ENCODE measurements at places on chromosomes 6 and 20. TPM values are rescaled to one million over a fixed set of nuclear protein-coding genes. Genes with fewer than 3 reads are reported as not detected.
A peak's percentile ranks its signal among the peaks of the same experiment; 100 is the strongest.

GRCh38 chr6:118356054-118356453, 192.0 kb upstream of the PLN start:
- DNase-seq: no peak
- no peaks in the 10 kb centered on the region for H3K4me1 ChIP-seq
- H3K27me3 ChIP-seq: no peaks in the 10 kb centered on the region
- no peaks in the 10 kb centered on the region for H3K36me3 ChIP-seq
- no peak overlapping the region for H3K27ac ChIP-seq
- H3K4me3 ChIP-seq: no peak overlapping the region

- no peaks in the 10 kb centered on the region for H3K36me3 ChIP-seq
- no peak overlapping the region for H3K4me3 ChIP-seq
Measured at GRCh38 chr6:89133981-89134380, 11.9 kb upstream of the PM20D2 start.

GRCh38 chr6:19333936-19334335, 503.2 kb upstream of the ID4 start:
- DNase-seq: no peak
- H3K4me1 ChIP-seq: no peaks in the 10 kb centered on the region
- H3K36me3 ChIP-seq: no peaks in the 10 kb centered on the region

DNA sequence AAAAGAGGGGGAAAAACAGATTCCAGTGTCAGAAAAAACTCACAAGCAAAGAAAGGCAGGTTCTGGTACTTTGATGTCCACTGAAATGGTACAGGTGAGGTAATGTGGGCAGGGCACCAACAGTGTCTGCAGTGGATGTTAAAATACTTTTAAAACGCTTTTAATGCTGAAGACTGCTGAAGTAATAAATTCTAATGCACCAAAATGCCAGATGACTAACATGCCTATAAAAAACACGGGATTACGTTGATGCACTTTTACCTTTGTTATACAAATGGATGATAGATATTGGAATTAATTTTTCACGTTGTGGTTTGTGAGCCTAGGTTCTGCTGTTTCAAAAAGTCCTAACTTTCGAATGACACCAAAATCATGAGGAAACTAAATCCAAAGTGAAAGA, 83.3 kb downstream of the TINAG start:
- no peaks in the 10 kb centered on the region for H3K36me3 ChIP-seq
- DNase-seq: no peak
- no peak overlapping the region for H3K27ac ChIP-seq
- H3K27me3 ChIP-seq: no peaks in the 10 kb centered on the region

- H3K27me3 ChIP-seq: no peaks in the 10 kb centered on the region
- H3K4me3 ChIP-seq: no peak overlapping the region
- H3K36me3 ChIP-seq: no peaks in the 10 kb centered on the region
- DNase-seq: no peak
- peak overlapping the region; percentile 10 for H3K27ac ChIP-seq
Measured at GRCh38 chr6:138485586-138486248, 13.6 kb downstream of the NHSL1 start.

DNA sequence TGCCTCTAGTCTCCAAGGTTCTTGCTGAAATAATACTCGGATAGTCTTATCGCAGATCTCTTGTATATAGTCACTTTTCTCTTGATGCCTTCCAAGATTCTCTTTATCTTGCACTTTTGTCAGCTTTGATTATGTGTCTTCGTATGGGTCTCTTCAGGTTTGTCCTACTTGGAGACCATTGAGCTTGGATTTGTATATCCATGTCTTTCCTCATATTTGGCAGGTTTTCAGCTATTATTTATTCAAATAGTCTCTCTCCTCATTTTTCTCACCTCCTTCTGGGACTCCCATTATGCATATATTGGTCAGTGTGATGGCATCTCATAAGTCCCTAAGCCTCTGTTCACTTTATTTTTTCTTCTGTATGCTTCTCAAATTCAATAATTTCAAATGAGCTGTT, 23.0 kb downstream of the ECI2 start:
- no peaks in the 10 kb centered on the region for H3K27me3 ChIP-seq
- H3K27ac ChIP-seq: no peak overlapping the region
- peaks cover 9% of the 10 kb centered on the region for H3K4me1 ChIP-seq
- DNase-seq: no peak
- peaks cover 31% of the 10 kb centered on the region for H3K36me3 ChIP-seq

- no peaks in the 10 kb centered on the region for H3K27me3 ChIP-seq
- no peak overlapping the region for H3K4me3 ChIP-seq
- H3K4me1 ChIP-seq: peaks cover 61% of the 10 kb centered on the region
- DNase-seq: peak; percentile 82
- H3K36me3 ChIP-seq: no peaks in the 10 kb centered on the region
Measured at GRCh38 chr6:46949632-46950280, 28.0 kb upstream of the ADGRF5 start.

Gene WFDC5
- polyA plus RNA-seq: not detected

Gene XKR7
- not detected for polyA plus RNA-seq

Gene EPB41L2
- 25.5 TPM for polyA plus RNA-seq

Measured in heart left ventricle (tissue), 16 donors.